Cerebellar cortex (tissue), 1 donor: ENCODE measurements at places on chromosomes 2 and 18.

- DNase-seq = no peak
Observed at GRCh38 chr18:54316071-54316820, 41.4 kb downstream of the STARD6 start.

DNA sequence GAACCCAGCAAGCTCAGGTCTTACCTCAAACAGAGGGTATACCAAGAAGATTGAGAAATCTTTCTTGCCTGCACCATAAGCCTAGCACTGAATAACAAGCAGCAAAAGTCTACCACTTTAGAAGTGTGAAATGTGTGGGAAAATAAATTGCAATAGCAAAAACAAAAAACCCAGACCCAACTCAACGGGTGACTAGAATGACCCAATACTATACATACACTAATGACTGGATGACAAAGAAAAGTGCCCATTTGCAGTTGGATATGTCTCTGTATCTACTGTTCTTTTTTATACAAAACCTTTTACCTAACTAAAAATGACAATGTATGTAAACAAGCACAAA, 950.6 kb downstream of the TRIB2 start:
- no peak for DNase-seq

- DNase-seq = no peak
Observed at GRCh38 chr2:106193690-106193976, 468 bp downstream of the UXS1 start.

- no peak for DNase-seq
Observed at GRCh38 chr2:134244587-134244986, 9.3 kb upstream of the MGAT5 start.

- peak; percentile 13 for DNase-seq
Observed at GRCh38 chr2:197599285-197599965, 76.0 kb downstream of the RFTN2 start.
